ENCODE measurements at places on chromosomes 2 and 18.

DNA sequence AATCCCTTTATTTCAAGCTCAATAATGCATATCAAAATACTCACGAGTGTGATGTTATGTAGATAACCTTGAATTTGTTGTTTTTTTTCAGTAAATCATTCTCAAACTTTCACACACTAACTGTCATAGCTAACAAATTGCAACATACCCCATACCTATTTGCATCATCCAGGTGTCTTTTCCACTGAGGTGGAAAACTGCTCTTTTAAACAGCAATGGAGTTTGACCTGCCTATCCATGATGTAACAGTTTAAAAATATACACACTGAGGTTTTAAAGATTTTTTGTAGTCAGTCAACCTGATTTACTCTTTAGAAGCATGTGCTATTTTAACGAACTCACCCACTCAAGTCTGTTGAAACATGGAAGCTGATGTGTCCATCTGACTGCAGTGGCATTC lies 298.7 kb downstream of the RND3 start:
- DNase-seq = no peak

DNA sequence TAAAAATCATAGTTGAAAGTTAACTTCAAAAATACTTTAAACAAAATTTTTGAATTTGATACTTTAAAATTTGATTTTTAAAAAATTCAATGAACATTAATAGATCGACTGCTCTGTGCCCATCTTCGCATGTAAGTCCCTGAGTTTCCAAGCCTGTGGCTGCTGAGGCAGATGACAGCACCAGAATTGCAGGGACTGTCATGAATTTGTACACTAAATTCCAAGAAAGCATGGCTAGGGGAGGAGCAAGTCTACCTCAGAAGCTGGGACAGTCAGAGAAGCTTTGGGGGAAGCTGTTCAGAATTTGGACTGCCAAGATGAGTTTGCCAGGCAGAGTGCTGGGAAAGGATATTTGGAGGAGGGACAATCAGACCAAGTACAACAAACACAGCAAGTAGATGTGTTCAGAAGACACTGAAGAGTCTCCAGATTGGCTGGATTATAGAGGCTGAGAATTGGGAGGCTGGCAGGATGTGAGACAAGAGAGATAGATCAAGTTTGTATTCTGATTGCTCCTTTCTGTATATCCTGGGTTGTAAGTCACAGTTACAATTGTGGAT lies 79.0 kb downstream of the ASXL3 start:
- DNase-seq = no peak

DNA sequence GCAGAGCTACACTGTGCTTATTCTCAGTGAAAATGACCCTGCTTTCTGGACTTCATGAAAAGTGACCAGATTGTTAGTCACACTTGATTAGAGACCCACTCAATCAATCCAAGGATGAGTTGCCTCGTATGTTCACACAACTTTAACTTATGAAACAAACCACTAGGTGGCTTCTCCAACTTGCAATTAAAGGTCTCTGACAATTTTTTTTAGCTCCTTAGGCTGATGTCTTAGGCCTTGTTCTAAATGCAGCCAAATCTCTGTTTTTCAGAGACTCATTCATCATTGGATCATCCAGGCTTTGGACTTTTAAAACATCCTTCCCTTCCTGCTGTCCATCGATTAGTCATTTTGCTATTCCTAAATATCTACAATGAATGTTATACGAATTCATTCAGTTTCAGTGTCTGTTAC lies 63.4 kb downstream of the MREG start:
- no peak for DNase-seq

DNA sequence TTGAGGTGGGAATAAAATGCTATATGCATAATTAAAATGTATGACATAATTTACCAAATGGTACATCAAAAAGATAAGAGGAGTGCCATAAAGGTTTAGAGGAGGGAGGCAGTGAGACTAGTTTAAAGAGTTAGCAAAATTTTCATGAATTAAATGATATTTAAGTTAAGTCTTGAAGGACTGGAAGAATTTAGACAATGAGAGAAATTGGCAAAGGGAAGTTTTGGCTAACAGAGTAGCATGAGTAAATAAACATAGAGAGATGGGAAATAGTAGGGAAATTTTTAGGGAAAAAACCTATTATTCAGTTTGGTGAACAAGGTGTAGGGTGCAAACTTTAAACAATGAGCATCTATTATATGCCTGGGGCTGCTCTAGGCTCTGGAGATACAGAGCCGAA lies 68.8 kb downstream of the CAVIN2 start:
- no peak for DNase-seq

DNA sequence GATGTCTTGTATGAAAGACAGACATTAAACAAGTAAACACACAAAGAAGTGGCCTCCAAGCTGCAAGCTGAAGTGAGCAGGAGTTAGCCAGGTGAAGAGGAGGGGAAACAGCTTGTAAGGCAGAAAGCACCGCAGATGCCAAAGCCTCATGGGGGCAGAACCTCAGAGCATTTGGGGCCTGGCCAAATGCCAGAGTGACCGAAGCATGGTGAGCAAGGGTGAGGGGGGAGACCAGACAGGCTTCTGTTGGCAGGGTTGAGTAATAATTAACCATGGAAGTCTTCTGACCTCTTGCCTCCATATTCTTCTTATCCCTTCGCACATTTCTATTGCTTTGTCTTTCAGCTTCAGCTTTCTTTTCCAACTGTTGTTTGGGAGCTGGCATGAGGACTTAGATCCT lies 5.6 kb downstream of the QPCT start:
- no peak for DNase-seq

GRCh38 chr2:137776697-137777096 lies 187.6 kb upstream of the HNMT start:
- no peak for DNase-seq

DNA sequence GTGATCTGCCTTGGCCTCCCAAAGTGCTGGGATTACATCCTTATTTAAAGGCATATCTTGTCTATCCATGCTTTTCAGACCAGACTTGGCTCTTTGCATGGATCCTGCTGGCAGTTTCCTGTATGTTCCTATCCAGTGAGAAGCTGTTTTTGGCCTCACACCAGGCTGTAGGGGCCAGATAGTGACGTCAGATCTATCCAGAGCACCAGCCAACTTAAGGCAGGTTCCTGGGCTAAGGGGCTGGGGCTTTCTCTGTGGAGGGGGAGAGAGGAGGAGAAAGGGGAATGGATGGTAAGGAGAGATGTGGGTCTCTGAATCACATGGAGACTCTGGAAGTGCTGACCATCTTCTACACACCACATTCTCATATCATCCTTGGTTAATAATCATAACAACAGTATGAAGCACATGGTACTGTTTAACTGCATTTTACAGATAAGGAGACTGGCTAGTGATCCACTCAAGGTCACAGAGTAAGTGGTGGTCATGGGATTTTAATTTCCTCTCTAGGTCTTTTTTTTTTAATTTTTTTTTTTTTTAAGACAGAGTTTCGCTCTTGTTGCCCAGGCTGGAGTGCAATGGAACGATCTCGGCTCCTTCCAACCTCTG lies 2.0 kb upstream of the FAM117B start:
- DNase-seq = no peak

GRCh38 chr18:75679331-75679730 lies 251.8 kb upstream of the SMIM21 start:
- no peak for DNase-seq

DNA sequence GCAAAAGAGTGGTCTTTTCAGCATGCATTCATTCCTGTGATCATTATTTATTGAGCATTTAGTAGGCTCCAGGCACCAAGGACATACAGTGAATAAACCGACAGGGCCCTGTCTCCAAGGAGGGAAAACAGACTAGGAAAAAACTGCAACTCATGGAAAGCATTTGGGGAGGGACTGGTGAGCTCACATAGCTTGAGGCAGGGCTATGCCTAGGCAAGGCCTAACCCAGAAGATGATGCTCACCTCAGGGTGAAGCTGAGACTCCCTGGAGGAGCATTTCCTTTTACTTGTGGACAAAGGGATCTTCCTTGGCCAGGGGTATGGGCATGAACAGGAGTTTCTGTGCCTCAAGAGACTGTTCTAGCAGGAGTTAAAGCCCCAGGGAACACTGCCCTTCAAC lies 3.9 kb downstream of the CXCR1 start:
- no peak for DNase-seq

GRCh38 chr18:1045658-1046057 lies 141.0 kb downstream of the ADCYAP1 start:
- no peak for DNase-seq

DNA sequence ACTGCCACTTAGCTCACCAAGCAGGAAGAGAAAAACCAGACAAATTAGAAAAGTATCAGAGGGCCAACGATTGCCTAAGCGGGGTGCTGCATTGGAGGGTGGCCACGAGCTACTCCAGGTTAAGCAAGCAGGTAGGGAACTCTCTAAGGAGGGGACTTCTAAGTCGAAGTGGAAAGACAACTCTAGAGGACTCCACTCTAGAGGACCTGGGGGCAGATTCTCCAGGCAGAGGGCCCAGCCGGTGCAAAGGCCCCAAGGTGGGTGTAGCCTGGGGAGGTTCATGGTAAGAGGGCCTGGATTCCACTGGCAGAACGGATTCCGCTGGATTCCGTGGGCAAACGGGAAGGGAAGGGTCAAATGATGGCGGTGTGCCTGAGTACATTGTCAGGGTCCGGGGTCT lies 12.7 kb downstream of the FBLN7 start:
- DNase-seq = no peak

DNA sequence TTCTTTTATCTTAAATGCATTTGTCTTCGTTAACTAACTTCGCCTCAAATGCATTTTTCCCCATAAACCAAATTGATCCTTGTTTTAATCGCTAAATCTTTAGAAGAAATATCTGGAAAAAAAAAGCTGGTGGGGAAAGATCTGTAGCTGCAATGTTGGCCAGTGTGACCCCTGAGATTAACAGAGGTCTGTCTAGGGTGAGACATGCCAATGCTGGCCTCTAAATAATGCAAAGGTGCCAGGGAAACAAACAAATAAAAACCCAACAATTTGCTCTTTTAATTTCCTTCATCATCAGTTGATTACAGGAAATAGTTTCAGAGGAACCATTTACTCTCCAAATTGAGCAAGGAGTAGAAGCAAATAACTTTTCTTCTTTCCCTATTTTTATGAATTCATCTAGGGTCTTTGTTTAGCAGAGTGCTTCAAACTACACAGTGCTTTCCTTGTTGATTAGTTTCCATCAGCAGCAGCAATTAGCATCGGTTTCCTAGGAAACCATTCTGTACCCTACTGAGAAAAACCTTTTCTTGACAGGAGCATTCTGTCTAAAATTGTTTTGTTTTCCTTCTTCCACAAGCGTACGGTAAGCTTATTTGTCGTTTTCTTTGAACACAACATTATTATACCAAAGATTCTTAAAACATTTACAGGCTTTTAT lies 100.5 kb upstream of the UNC80 start:
- peak; percentile 49 for DNase-seq

GRCh38 chr18:61741881-61742454 lies 150.8 kb downstream of the RNF152 start:
- DNase-seq = no peak

GRCh38 chr2:238493880-238494572 lies 67.3 kb downstream of the ASB1 start:
- DNase-seq = no peak

DNA sequence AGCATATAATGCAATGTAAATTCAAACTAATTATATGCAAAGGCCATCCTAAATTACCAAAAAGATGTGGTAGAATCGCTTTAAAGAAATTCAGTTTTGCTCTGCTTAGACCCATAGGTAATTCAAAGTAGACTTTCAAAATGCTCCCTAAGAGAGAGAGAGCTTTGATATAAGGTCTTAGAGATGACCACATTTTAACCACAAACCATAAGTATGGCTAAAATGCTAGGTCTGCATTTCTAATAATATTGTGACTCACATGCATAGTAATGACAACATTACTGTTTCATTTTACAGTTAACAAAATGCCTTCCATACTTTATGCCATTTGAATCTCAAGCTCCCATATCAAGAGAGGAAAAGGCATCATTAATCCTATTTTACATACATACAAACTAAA lies 144.5 kb downstream of the RAD51AP2 start:
- no peak for DNase-seq

DNA sequence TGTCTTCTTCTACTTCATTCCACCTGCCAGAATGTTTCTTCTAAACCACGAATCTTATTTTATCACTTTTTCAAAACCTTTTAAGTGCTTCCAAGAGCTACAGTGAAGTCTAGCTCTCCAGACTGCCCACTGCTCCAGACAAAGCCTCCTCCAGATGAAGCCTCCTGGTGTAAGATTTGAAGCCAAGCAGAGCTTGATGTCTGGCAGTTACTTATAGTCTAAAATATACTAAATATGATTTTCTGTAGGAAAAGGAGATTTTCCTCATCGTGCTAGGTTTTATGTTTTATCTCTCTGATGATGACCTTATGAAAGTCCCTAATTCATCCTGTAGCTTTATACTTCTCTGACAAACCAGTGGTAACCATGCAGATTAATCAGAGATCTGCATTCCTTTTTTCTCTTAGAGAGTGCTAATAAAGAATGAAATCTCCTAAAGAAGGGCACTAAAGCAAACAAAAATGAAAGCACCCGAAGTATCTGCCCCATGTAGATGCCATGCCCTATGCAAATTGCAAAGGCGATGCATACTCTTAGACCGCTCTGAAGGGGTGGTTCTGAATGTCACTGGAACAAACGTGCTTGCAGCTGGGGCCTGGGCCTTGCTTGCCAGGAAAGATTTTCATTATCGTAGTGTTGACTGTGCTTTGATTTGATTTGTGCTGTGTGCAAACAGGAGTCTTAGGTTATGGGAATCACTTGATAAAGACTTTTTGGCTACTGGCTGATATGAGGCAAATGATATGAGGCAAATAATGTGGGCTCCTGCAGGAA lies 314.2 kb downstream of the PID1 start:
- DNase-seq = no peak
